Tibial nerve (tissue), 4 donors: ENCODE measurements at places on chromosomes 6 and 20.

GRCh38 chr20:4800131-4800530, 78.4 kb downstream of the PRND start:
- H3K27ac ChIP-seq = no peak overlapping the region
- DNase-seq = no peak
- H3K4me3 ChIP-seq = no peak overlapping the region
- H3K36me3 ChIP-seq = peaks cover 42% of the 10 kb centered on the region

DNA sequence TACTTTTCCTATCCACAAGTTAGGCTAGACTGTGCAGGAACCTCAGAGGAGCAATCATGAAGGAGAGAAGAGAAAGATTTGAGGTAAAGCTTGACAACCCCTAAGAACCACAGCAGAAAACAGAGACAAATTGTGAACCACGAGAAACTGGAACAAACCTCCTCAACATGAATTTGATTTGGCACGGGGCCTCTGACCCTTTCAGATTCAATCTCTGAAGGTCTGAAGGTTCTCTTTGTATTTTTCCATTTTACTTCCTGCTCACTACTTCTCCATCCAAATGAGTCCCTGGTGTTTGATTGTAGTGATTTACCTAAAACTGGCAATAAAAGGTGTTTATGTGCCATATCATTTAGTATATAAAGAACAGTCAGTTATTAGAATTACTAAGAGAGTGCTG, 126.1 kb upstream of the STXBP5 start:
- no peak for DNase-seq
- H3K4me3 ChIP-seq = no peak overlapping the region
- no peaks in the 10 kb centered on the region for H3K4me1 ChIP-seq
- H3K36me3 ChIP-seq = no peaks in the 10 kb centered on the region
- H3K27me3 ChIP-seq = no peaks in the 10 kb centered on the region

DNA sequence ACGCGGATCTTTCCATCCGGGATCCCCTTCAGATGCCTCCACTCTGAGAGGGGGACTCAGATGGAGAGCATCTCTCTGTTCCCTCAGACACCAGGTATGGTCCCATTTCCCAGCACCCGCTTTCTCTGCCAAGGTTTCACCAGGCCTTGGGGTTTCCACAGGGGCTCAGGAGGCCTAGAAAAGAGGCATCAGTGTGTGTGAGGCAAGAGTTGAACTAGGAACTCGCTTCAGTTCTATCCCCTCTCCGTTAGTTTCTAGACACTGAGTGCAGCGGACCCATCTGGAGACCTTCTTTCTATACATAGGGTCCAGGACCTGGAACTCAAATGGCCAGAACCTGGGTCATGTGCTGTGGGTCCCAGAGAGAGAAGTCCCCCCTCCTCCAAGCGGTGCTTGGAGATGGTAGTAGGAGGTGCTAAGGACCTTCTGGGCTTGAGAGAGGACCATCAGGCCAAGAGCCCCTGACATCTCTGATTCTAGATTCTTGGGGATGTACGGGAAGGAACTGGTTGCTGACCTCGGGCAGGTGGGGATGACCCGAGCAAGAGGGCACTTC, 2.1 kb downstream of the SLC12A5 start:
- H3K36me3 ChIP-seq = no peaks in the 10 kb centered on the region
- H3K27ac ChIP-seq = no peak overlapping the region
- DNase-seq = no peak
- H3K27me3 ChIP-seq = peaks cover 87% of the 10 kb centered on the region
- H3K4me3 ChIP-seq = no peak overlapping the region
- no peaks in the 10 kb centered on the region for H3K4me1 ChIP-seq

DNA sequence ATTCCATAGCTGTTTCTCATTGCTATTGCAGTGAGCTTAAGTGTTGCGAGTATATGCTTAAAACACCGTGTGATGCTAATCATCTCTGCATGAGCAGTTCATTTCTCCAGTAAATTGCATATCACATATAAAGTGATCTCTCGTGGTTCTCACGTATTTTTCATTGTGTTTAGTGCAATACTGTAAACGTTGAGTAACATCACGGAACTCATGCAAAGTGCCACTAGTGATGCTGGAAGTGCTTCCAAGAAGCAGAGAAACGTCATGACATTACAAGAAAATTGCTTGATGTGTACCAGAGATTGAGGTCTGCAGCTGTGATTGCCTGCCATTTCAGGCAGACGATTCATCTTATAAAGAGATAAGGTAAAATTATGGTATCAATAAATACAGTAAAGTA, 830.4 kb downstream of the GRIK2 start:
- H3K27ac ChIP-seq = no peak overlapping the region
- DNase-seq = no peak
- H3K36me3 ChIP-seq = no peaks in the 10 kb centered on the region
- H3K27me3 ChIP-seq = no peaks in the 10 kb centered on the region
- H3K4me3 ChIP-seq = no peak overlapping the region

DNA sequence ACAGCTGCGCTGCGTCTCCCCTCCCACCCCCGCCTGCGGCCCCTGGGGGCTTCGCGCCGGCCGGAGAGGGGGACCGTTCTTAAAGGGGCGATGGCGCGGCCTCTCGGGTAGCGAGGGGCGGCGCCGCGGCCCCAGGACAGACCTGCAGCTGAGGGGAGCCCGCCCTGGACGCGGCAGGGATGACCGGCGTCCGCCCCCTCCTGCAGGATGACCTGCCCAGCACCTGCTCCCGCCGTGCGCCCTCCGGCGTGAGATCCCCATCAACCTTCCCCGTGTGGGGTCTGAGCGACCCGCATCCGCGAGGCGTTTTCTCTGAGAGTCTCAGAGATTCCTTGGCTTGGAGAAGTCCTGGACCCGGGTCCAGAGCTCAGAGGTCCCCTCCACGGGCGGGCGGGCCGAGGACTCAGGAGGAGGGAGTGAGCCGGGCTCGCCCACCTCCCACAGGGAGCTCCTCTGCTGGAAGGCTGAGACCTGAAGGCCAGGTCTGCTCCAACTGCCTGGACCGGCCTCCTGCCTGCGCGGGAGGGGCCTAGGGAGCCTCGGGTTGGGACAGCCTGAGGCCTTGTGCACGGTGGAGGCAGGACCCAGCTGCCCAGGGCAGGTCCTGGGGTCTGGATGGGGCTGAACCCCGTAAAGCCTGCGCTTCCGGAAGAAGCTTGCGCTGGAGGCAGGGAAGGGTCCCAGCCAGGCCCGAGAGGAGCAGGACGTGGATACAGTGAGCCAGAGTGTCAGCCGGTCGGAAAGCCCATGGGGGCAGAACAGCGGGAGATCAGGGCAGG, 532 bp upstream of the NKAIN4 start:
- H3K27ac ChIP-seq = peak overlapping the region; percentile 63
- H3K36me3 ChIP-seq = no peaks in the 10 kb centered on the region
- peaks cover 73% of the 10 kb centered on the region for H3K27me3 ChIP-seq
- no peak for DNase-seq

GRCh38 chr6:142336183-142336582, 34.4 kb downstream of the ADGRG6 start:
- no peaks in the 10 kb centered on the region for H3K27me3 ChIP-seq
- H3K27ac ChIP-seq = peak overlapping the region; percentile 32
- no peak overlapping the region for H3K4me3 ChIP-seq
- H3K36me3 ChIP-seq = no peaks in the 10 kb centered on the region
- no peak for DNase-seq

DNA sequence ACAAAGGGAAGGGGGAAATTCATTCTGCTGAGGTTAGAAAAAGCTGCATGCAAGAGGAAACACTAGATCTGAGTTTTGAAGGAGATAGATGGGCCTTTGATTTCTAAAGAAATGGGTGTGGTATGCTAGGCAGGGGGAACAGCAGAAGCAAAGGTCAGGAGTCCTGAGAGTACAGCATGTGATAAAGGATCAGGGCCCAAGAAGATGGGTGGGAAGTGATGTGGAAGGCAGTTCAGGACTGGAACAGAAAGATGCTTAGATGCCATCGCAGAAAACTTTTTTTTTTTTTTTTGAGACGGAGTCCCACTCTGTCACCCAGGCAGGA, 126.2 kb downstream of the ALDH8A1 start:
- no peak overlapping the region for H3K27ac ChIP-seq
- DNase-seq = no peak
- H3K36me3 ChIP-seq = no peaks in the 10 kb centered on the region
- no peaks in the 10 kb centered on the region for H3K4me1 ChIP-seq
- H3K4me3 ChIP-seq = no peak overlapping the region

DNA sequence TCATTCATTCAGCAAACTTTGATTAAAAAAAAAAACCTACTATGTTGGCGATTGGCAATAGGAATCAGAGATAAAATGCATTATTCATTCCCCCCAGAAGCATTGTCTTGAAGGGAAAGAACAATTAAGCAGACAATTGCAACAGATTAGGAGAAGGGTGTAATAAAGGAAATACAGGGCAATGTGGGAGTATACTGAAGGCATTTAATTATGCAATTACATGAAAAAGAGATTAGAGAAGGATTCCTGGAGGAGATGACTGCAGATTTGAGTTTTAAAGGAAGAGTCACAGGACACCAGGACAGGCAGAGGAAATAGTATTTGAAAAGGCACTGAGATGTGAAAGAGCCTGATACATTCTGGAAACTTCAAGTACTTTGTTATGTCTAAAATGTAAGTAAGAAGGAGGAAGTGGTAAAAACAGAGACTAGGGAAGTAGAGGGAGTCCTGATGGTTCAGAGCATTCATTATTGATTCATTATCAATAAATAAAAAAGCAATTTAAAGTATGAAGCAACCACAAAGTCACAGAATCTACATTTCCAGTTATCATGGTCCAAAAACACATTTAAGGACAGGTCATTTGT, 43.7 kb downstream of the THEMIS start:
- no peaks in the 10 kb centered on the region for H3K36me3 ChIP-seq
- no peak for DNase-seq
- no peaks in the 10 kb centered on the region for H3K27me3 ChIP-seq
- no peak overlapping the region for H3K4me3 ChIP-seq
